ENCODE measurements at places on chromosomes 12 and 14.
A peak's percentile ranks its signal among the peaks of the same experiment; 100 is the strongest.

DNA sequence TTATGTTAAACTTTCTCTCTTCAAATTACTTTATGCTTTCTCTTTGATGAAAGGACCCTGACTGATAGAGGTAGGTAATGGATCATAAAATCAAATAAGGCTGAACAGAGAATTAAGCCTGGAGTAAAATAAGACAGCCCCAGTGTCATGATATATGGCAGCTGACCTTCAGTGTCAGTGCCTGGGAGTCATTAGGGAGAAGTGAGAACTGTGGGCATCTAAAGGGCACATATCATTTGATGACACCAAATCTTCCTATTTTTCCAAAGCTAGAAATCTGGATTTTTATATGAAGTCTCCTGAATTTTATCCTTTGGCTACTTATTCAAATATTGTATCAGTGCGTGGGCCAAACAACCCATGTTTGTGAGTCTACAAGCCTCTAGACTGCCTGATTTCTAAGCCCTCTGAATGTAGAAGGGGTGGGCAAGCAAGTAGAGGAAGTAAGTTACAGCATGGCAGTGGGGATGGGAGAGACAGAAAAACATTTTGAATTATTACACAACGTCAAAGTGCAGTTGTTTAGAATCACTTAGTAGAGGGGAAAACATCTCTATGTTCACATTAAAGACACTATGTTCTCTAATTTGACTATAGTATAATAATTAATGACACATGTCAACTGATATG, 10.0 kb downstream of the SLC39A9 start:
- no peak for DNase-seq

GRCh38 chr12:113727651-113728061, 238.5 kb downstream of the RBM19 start:
- peak; percentile 78 for DNase-seq

DNA sequence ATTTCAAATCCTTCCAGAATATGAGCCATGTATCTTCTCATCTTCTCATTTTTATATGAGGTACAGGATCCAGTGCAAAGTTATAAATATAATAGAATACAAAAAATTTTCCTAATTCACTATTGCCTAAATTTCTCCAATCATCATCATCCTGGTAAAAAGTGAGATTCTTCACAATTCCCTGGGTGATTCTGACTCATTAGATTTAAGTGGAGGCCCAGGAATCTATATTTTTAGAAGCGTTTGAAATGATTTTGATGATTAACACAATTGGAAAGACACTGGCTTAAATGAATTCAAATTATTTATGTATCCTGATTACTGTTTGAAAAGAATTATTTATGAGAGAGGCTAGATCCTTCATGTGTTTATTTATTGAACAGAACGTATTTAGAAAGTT, 380.3 kb upstream of the PDE3A start:
- no peak for DNase-seq

DNA sequence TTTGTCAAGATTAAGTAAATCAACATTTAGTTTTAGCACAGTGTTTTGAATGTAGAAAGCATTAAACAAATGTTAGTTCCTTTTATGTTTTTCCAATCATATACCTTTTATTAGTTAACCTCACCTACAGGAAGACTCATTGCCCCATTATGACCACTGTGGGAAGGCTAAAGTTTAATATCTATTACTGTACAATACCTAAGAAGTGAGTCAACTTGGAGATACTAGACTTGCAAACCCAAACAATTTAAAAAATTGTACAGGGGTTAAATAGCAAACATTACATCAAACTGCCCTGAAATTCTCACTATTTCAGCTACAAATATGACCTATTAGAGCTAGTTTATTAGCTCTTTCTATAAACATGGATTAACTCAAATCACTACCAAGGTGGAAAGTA, 8.6 kb upstream of the G2E3 start:
- DNase-seq: no peak

DNA sequence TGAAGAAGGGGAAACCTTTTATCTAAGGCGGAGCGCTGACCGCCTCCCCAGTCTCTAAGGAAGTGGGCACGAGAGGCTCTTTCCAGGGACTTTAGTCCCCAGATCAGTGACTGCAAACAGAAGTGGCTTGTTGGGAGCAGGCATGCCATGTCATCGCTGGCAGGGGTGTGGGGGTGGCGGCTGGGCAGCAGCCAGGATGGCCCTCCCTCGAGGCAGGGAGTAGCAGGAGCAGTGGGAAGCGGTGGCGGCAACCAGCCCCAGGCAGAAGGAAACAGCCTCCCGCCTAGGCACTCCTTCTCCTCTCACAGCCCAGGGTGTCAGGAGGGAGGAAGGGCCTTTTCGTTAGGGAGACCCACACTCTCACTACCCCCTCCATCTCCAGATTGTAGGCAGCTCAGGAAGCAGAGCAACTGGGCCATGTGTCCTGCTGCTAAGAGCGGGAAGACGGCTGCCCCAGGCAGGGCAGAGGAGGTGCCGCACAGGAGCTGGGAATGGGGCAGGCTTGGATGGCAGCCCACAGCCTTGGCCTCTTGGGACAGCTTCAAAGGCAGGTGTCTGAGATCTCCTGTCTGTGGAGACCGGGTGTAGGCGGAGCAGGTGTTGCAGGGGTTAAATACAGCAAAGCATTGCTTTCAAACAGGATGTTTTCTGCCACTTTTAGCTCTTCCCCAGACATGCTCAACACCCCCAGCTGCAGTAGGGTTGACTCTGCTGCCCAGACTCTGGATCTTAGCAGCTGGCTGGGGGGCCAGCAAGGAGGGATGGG, 21.8 kb downstream of the VDR start:
- no peak for DNase-seq

- DNase-seq: no peak
Observed at GRCh38 chr14:50551877-50552276, 8.1 kb upstream of the ATL1 start.

GRCh38 chr12:93950311-93950710, 198.1 kb upstream of the PLXNC1 start:
- no peak for DNase-seq
